ENCODE measurements at places on chromosomes 3 and 15.

- no peak for DNase-seq
Observed at GRCh38 chr3:2484162-2485026, 385.7 kb downstream of the CNTN4 start.

DNA sequence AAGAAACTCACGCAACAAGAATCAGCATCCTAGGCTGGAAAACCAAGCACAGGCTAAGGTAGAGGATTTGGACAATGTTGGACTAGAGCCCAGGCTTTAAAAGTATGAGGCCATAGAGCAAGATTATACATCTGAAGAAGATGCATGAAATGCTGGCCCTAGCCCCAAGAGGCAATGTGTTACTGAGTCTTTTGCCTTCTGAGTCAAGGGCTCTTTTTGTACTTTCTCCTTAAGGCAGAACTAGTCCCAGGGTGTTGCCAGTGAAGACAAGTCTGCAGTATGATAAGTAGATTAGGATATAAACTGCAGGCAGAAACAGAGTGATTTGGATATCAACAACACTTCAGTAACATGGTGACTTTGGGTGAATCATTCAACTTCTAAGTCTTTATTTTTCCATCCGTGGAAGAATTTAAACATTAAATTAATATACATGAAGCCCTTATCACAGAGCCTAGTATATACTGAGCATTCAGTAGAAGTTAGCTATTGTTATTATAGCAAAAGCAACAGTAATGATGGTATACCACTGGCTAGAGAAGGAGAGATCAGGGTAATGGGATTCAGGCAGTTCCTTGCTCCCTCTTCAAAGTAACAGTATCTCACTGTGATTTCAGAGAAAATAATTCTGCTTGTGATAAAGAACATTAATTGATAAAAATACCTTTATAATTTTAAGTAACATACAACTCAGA, 99.9 kb upstream of the MLF1 start:
- no peak for DNase-seq

DNA sequence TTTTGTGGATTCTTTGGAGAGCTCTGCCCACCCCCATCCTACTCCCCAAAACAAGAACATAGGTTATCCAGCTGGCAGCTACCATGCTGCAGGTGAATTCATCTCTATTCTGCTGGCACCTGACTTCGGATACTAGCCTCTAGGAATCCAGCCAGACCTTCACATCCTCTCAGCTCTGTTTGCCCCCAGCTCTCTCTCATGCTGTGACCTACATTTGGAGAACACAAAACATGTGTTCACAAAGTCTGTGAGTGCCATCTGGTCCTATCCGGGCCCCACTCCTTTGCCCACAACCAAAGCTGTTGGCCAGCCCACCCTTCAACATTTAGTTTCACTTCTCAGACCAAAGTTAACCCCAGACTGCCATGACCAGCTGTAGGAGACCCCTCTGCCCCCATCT, 89.4 kb upstream of the C3orf80 start:
- DNase-seq, result no peak

DNA sequence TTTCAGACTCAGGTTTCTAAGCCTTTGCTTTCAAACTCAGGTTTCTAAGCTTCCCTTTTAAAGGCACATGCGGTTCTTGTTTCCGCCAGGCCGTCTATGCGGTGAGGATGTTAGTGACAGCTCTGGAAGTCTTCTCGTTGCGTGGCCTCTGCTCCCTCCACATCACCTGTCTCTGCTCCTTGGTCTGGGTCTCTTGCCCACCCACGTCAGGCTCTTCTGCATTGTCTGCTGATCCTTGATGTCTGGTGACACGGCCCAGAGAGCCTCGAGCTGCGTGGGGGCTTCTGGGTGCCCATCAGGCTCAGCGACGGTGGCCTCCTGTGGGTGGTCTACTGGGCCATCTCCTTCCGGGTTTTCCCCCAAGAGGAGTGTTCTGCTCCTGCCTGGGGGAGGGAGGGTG, 30.5 kb downstream of the KLF13 start:
- DNase-seq, result no peak

- no peak for DNase-seq
Observed at GRCh38 chr3:192645437-192645836, 81.9 kb downstream of the FGF12 start.

- DNase-seq, result no peak
Observed at GRCh38 chr3:124867511-124867910, 19.7 kb downstream of the ITGB5 start.

DNA sequence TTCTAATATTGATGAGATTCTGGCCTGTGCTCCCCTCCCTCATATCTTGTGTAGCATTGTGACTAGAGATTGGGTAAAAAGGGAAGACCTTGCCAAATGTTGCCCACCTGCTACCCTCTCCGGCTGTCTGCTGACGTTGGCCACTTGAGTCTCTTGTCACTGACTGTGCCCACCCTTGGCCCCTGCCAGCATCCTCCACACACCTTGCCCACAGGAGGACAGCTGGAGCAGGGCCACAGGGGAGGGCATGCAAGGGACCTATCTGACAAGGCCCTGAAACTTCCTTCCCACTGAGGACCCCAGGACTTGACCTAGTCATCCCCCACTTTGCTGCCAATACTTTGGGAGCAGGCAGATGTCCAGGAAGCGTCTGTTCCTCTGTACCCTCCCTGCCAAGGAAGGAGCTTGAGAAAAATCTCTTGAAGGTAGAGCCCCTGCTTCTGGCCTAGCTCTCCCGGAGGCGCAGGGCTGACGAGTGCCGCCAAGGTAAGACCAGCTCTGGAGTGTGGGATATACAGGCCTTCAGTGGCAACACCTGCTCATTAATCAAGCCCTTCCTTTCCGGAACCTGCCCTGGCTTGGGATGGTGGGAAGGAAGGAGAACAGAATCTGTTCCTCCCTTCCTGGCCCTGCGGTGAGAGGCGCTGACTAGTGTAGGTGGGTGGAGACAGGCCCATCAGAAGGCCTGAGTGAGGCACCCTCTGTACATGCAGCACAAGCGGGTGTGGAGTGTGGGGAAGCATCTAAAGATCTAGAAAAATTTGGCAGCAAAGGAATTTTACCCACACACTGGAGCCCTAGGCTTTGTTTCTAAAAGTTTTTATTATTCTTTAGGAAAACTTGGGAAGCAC, 4.9 kb upstream of the PAK6 start:
- no peak for DNase-seq

GRCh38 chr3:161969867-161970266, 473.3 kb downstream of the OTOL1 start:
- DNase-seq, result no peak

GRCh38 chr3:138688871-138689299, 80.3 kb downstream of the FAIM start:
- no peak for DNase-seq

DNA sequence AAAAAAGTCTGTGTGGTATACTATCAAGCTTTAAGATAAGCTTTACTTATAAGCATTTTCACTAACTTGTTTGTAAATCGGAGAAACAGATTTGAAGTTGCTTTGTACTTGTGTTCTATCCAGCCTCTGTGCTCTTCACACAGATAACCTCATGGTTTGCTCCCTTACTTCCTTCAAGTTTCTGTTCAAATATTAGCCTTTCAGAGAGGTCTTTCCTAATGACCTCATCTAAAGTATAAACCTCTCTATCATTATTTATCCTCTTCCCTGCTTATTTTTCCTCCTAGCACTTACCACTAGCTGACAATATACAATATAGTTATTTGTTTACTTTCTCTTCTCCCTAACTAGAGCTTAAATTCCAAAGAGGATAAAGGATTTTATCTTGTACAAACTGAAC, 180.0 kb downstream of the CBLB start:
- DNase-seq, result no peak

DNA sequence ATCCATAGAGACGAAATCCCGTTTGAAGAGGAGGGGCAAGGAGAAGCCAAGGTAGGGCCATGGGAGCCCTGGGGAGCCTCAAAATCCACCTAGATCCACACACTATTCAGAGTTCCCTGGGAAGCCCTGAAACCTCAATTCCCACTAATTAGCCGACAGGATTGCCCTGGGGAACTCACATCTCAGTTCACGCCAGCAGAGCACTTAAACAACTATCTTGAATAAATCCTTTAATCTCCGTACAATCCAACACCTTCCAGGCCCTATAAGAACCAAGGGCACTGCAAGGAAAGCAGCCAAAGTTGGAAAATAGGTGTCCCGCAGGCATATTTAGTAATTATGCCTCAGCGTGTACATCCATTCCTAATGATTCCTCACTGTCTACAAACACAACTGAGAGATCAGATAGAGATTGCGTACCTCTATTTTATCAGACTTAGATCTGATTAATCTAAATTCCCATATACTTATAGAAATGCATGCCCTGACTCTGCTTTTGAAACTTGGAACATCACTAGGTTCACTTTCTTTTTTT, 25.6 kb upstream of the EIF4A2 start:
- no peak for DNase-seq

GRCh38 chr3:118859950-118860349, 174.7 kb downstream of the IGSF11 start:
- no peak for DNase-seq
